ENCODE measurements at places on chromosomes 11 and 22.

DNA sequence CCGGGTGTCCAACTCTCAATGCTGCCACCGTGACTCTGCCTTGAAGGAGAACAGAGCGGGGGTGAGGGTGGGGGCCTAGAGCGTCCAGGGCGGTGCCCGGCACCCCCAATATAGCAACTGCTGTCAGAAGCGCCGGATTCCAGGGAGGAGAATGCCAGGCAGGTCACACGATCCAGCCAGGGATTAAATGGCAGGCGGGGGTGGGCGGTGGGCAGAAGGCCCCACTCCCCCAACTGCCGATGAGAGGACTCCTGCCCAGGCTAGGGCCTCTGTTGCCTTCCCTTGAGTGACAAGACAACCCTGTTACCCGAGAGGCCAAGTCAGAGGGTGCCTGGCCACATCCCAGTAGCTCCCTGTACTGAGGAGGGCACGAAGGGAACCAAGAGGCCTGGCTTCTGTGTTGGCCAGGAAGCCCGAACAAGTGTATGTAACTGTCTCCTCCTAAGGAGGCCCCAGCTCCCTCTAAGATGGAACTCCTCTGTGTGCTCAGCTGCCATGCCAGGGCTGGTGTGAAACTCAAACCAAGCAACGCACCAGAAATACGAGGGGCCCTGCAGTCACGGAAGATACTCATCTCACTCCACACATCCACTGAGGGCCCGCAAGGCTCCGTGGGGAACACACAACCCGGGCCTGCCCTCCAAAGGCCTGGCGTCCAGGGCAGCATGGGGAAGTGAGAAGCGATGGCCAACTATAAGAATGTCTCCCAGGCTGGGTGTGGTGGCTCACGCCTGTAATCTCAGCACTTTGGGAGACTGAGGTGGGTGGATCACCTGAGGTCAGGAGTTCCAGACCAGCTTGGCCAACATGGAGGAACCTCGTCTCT, 3.0 kb downstream of the PACSIN3 start:
- DNase-seq: no peak

DNA sequence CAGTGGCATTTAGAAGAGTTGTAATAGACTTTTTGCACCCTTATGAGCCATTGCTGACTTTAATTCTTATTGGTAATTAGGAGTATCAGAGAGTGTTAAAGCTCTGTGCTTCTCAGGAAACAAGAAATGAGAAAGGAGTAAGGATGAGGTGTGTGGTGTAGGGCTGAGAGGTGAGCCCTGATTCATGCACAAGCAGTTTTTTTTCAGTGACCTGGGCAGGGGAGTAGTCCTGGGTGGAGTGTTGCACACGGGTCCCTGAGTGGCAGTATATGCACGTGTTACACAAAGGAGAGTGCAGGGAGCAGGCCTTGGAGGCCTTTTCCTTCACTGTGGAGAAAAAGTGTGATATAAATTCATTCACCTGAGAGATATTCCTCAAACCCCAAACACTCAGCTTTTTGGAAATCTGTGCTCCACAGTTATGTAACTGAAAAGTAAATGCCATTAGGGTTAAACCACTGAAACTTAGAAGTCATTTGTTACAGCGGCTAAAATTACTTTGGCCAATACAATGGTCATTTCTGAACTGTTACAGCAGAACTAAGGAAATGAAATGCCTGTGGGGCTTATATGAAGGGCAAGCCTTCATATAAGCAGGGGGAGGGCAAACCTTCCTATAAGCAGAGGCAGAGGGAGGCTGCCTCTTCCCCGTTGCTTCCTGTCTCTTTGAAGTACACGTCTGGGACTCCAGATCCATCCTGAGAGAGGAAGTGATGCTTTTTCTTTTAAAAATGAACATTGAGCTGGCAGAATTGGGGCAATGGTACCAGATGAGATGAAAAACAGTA, 62.6 kb upstream of the OLFML1 start:
- DNase-seq: no peak

DNA sequence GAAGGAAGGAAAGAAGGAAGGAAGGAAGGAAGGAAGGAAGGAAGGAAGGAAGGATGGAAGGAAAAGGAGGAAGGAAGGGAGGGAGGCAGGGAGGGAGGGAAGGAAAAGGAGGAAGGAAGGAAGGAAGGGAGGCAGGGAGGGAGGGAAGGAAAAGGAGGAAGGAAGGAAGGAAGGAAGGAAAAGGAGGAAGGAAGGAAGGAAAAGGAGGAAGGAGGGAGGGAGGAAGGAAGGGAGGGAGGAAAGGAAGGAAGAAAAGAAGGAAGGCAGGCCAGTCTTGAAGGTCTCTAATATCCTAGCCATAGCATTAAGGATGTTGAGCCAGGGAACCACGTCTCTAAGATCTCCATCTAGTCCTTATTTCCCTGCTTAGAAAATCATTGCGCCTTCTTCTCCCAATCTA, 78.8 kb downstream of the TMPRSS5 start:
- no peak for DNase-seq

- no peak for DNase-seq
Observed at GRCh38 chr11:115368616-115369015, 135.6 kb downstream of the CADM1 start.

DNA sequence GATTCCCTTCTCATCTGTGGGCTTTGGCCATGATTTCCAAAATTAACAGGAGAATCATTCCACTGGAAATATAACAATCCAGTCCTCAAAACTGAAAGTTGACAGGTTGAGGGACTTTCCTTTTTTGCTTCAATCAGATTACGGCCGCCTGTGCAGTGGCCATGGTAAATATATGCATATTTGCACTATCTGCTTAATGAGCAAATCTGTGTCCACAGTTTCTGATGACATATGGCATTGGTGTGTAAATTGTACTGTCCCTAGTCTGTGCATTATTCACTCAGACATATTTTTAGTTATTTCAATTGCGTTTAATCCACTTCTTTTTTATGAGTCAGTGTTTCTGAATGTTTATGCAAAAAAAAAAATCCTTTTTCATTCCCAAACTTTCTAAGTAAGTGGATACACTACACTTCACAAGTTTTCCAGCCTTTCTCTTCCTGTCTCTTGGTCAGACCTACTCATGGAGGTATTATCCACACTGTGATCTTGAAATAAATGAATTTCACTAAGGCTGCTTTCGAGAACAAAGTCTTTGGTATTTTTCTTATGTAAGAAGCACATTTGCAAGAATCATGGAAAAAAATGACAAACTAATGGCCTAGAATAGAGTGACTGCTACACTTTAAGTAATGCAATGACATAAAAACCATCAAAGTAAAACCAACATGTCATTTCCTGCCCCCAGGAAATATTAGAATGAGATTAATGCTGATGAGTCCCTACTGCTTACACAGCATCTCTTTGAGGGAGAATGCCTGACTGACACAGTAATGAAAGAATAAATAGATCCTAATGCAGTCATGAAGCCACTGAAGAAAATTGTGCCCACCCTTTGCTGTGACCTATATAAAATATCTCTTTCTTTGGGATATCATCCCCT, 76.4 kb upstream of the MTNR1B start:
- no peak for DNase-seq

DNA sequence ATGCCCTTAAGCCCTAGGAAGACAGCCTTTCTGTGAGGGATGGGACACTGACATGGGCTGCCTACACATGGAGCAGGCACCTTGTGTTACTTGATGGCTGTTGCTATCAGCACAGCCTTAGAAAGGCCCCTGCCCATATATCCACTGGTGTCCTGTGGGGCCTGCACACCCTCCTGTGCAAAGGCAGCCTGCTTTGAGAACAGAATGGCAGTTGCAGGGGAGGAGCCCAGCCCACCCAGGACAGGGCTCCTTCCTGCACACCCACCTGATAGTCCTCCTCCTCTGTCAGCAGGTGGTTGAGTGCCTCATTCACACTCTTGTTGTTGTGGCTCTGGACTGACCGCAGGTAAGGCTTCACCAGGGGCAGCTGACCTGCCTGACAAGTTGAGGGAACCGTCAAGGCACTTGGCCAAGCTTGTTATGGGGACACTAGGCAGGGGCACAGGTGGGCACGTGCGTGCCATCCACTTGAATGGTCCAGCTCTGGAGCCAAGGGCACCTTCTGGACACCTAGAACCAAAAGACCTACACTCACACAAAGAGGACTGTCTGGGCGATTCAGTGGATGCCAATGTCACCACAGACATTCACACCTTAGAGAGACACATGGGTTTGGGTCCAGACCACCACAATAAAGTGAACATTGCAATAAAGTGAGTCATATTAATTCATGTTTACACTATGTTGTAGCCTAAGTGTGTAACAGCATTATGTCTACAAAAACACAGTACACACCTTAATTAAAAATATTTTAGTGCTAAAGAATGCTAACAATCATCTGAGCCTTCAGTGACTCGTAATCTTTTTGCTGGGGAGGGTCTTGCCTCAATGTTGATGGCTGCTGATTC, 9.4 kb upstream of the SLC25A1 start:
- DNase-seq: no peak

GRCh38 chr11:78341841-78342240, 75.8 kb downstream of the GAB2 start:
- DNase-seq: no peak

DNA sequence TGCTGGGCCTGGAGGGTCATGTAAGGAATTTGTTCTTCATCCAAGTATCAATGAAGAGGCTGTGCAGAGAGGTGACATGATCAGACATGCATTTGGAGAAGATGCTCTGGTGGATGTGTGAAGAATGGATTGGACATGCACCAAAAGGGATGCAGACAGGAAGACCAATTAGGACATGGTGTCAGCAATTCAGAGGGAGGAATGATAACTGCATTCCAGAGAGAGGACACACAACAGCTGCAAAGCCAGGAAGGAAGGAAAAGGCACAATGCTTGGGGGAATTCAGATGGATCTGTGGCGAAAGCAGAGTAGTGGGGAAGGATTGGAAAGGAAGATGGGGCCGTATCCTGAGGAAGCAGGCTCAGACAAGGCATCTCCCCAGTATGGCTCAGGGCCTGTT, 5.2 kb upstream of the ARRB1 start:
- DNase-seq: no peak

DNA sequence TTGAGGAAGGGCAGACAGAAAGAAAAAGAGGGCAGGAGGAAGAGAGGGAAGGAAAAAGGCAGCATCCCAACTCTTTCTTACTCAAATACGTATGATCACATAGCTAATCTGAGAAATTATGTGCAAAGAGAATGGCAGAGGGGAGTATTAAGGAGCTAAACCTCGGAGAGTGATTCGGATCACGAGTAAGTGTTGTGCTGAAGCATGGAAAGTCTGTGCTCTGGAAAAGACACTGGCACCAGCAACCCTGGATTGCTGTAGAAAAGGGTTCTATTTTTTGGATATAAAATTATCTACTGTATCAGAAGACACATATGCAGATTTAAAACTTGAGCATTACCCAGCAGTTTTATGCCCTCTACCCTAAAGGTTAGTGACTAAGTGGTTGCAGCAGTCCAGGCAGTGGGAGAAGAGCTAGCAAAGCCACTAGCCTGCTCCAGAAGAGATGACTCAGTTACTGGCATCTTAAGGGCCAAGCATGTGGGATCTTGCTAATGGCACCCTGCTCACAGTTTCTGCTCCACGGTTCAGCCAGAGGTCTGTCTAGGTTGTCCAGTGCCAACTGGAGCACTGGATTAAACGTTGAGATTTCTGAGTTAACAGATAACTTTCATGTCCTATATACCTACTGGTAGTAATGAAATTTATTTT, 151.7 kb downstream of the SWAP70 start:
- DNase-seq: no peak

- DNase-seq: no peak
Observed at GRCh38 chr11:15852179-15852578, 504.2 kb downstream of the SOX6 start.

DNA sequence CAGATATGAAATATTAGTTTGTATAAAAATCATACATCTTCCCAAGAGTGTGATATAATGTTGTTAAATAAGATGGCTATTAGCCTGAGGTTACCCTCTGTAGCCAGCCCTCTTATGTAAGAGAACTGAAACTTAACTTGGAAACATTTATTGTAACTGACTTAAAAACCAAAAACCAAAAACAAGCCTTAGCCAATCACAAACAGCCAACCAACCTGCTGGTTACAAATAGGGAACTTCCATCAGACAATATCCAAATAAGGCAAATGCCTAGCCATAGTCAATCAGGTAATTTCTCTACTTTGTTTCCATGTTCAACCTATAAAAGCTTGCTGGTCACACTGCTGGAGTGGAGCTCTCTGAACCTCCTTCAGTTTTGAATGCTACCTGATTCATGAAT, 14.1 kb downstream of the KBTBD3 start:
- DNase-seq: no peak

GRCh38 chr11:70242885-70243284, 27.6 kb upstream of the PPFIA1 start:
- no peak for DNase-seq

GRCh38 chr11:126485986-126486635, 130.6 kb downstream of the ST3GAL4 start:
- no peak for DNase-seq

- no peak for DNase-seq
Observed at GRCh38 chr22:49825436-49825835, 2.2 kb downstream of the BRD1 start.

DNA sequence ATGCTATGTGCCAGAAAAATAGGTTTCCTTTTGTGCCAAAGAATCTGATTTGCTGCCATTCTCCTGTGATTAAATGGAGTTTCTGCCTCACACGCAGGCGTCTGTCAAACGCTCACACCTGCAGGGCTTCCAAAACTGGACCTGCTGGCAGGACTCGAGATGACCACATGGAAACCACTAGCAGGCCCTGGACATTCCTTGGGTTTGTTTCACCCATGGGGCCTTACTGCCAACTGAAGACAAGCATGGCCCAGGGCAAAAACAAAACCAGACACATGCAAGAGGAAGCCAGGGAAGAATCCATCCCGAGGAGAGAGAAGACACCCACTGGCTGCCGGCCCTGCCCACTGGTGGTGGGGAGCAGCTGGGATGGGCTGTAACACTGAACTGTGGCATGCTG, 55.9 kb upstream of the MN1 start:
- no peak for DNase-seq

DNA sequence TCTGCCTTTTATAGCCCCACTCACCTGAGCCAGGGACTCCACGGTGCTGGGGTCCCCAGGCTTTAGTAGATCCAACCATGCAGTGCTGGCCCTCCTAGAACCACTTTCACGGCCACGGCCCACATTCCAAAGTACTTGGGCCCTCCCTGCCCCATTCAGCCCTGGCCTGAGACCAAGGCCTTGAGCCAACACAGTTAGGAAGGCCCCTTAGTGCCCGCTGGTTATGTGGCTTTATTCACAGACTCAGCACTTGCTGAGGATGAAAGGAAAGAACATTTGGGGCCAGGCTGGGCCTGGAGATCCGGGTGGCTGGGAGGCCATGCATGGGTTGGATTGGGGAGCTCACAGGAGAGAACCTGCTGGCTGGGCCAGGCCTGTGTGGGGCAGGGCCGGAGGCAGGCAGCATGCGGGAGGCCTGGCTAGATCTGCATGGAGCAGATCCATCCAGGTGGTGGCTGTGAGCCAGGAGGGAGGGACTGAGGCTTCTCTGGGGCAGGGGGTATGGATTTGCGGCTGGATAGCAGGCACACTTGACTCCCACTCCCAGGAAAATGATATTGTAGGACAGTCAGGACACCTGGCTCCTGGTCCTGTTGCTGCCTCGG, 12.6 kb downstream of the CHRM1 start:
- no peak for DNase-seq
